ENCODE measurements at places on chromosomes 7 and 10.
A peak's percentile ranks its signal among the peaks of the same experiment; 100 is the strongest.

DNA sequence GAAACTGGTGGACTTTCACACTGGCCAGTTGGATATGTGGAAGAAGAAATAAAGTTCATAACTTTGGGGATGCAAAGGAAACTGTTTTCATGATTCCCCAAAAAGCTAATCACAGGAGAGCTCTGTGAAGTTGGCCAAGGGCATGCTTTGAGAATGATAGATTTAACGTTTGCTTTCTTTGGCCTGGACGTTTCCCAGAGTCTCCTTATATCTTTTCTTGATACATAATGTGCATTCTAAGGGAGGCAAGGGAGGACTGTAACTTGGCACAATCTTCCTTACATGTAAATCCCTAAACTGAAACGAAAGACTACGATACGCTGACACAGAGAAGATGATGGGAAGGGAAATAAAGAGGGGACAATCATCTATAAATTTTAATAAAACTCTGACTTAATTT lies 176.5 kb upstream of the INHBA start:
- no peak for DNase-seq

DNA sequence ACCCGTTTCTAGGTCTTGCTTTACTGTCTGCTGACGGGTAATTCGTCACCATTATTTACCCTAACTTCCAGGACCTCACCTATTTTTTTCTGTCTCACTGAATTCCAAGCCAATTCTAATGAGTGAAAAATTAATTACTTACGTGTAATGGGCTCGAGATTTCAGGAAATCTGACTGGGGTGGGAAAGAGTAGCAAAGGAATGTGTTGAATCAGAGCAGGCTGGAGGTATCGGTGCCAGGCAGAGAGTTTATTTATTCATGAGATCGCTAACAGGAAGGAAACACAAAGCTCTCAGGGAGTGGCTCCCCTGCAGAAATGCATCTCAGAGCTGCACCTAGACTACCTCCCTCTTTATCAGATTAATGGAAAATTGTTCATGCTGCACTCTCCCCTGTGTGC lies 4.0 kb upstream of the DIP2C start:
- peak; percentile 54 for DNase-seq

- DNase-seq = no peak
Measured at GRCh38 chr10:79139124-79139835, 70.5 kb downstream of the ZMIZ1 start.

GRCh38 chr7:129386506-129386905 lies 47.7 kb upstream of the STRIP2 start:
- no peak for DNase-seq

DNA sequence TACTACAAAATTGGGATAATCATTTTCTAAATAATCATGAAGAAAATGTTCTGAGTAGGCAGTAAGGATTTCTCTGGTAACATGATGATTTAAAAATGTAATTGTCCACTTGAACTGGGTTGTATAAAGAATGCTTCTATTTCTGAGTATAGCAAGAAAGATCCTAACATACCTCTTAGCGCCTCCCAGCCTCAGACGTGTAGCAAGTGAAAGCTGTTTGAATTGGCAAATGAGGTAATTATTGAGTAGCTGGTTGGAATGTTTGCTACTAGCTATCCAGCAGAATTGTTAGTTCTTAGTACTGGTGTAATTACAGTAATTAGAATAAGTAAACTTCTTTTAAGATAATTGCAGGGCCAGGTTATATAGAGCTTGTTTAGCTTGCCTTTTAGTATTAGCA lies 47.9 kb downstream of the SEPTIN7 start:
- no peak for DNase-seq

GRCh38 chr10:78199759-78200158 lies 166.1 kb downstream of the RPS24 start:
- DNase-seq = peak; percentile 37

DNA sequence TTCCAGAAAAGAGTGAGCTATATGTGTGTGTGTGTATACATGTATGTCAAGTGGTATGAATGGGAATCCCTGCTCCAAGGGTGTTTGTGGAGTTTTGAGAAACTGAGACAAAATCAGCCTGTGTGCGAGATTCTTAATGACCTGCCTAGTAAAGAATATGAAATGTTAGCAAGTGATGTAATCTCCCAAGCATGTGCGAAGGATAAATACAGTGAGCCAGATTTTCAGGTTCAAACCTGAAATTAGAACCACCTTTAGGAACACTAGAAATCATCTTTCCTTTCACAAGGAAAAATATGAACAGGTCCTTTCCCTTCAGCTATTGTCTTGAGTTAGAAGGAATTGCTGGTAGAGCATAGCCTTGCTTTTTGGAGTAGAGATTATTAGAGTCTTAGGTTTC lies 457.6 kb downstream of the LRMDA start:
- peak; percentile 76 for DNase-seq

GRCh38 chr7:156963472-156963871 lies 14.0 kb downstream of the NOM1 start:
- no peak for DNase-seq

- DNase-seq = peak; percentile 95
Measured at GRCh38 chr7:50531401-50531911, 33.7 kb downstream of the DDC start.

DNA sequence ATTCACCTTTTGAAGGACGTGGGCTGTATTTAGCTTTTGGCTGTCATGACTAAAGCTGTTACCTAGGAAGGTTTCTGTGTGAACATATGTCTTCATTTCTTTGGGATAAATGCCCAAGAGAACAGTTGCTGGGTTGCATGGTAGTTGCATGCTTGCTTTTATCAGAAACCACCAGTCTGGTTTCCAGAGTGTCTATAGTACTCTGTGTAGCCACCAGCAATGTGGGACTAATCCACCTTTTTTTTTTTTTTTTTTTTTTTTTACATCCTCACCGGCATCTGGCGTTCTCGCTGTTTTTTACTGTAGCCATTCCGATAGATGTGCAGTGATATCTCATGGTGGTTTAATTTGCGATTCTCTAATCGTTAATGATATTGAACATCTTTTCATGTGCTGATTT lies 297.8 kb downstream of the SDK1 start:
- DNase-seq = no peak

DNA sequence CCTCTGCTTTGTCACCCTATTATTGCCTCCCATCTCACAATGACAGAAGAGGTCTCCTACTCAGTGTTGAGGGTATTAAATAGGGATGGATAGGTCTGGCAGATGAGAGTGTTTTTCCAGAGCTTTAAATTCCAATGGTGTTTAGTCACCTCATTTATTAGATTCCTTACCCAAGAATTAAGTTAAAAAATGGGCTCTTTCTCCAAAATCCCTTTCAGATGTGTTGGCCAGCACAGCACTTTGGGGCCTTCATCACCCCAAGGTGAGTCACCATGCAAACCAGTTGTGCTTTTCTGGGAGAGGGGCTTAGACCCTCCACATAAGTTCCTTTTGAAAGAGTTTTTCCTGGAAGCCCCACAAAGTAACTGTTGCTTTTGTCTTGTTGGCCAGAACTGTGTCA lies 78.4 kb downstream of the CYP26A1 start:
- peak; percentile 33 for DNase-seq

DNA sequence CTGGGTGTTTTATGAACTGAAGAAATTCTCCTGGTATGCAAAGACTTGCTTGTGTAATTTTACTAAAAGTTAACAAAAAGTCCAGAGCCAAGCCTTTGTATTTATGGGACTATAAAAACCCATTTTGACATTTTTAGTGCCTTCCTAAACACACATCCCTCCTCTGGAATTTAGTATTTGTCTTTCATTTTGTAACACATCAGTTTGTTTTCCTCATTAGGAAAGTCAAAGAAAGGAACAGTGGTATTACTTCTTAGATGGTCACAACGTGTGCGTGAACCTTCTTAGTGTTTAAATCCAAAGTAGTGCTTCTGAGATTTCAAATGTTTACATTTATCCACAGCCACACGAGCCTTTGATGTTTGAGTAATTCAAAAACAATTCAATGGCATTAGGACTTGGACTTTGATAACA lies 103.2 kb upstream of the TMEM106B start:
- no peak for DNase-seq

GRCh38 chr7:77866786-77867536 lies 68.4 kb downstream of the PHTF2 start:
- DNase-seq = peak; percentile 61

DNA sequence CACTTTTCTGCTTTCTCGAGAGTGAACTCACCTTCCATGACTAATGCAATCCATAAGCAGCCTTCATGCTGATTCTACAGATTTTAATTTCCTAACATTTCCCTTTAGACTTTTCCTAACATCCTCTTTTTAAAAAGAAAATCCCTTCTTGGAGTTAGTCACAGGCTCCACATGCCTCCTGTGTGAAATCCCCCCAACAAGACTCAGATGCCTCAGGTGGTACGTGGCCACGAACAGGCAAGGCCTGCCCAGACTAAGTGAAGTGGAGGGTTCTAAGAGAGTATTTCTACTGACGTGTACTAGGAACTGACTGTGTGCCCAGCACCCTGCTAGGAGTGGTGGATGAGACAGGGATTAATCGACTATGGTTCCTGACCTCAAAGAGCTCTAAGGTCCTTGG lies 125.9 kb upstream of the HPS1 start:
- peak; percentile 71 for DNase-seq
